Activated CD8-positive, alpha-beta memory T cell treated with anti-CD3 and anti-CD28 coated beads for 1 hour (primary cell): ENCODE measurements at places on chromosomes 2 and 18.
A peak's percentile ranks its signal among the peaks of the same experiment; 100 is the strongest.

DNA sequence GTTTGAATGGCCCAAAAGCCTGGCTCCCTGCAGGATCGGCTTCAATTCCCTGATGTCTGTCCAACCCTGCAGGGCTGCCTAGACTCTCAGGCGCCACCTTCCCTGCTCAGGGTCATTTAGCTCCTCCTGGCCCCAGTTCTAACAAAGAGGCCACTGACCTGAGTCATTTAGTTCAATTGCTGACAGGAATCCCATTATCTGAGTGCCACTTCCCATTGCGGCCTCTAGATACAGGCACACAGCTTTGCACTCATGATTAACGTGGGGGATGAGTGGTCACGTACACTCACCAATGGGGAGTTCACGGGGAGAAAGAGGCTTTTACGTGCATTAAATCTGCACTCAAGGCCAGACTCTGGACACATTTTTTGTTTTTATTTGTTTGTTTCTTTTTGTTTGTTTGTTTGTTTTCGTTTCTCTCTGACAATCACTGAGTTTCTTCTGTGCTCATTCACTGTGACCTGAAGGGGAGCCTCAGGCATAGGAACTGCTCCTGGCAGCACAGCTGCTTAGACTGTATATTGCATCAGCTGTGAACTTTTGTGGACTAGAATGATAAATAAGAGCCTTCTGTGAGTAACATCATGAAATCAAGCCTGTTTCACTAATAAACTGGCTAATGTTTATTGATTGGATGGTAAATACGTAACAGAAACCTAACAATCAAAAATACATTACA is 118.9 kb upstream of the CTNNA2 start:
- no peak for DNase-seq

- DNase-seq = no peak
Observed at GRCh38 chr2:85548608-85548900, 9.6 kb downstream of the MAT2A start.

- no peak for DNase-seq
Observed at GRCh38 chr2:65727816-65728215, 295.4 kb upstream of the SPRED2 start.

GRCh38 chr18:62030091-62030985 is 137.5 kb upstream of the RNF152 start:
- no peak for DNase-seq

DNA sequence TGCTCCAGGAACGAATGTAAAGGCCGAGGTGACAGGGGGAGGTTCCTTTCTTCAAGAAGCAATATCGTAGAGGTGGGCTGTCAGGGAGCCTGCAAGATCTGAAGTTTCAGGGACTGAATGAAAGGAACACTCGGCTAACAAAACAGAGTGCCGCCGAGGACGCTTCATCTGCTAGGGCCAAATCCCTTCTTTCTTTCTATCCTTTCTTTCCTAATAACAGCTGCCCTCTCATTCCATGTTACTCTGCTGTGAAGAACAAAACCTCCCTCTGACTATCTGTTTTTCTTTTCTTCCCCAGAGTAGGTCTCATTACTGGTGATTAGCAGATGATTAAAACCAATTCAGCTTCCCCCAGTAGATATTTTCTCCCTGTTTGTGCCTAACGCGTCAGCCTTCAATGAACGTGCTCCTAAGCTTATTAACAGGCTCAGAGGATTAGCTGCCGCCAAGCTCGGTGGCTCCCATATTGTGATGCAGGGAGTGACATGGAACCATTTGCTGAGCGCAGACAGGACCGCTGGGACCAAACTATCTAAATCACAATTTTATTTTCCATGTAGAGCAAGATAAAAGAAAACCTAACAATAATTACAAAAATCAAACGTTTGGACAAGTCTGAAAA is 414.6 kb downstream of the TMEM182 start:
- no peak for DNase-seq

GRCh38 chr2:98936353-98937351 is 627 bp upstream of the CRACDL start:
- DNase-seq = no peak

DNA sequence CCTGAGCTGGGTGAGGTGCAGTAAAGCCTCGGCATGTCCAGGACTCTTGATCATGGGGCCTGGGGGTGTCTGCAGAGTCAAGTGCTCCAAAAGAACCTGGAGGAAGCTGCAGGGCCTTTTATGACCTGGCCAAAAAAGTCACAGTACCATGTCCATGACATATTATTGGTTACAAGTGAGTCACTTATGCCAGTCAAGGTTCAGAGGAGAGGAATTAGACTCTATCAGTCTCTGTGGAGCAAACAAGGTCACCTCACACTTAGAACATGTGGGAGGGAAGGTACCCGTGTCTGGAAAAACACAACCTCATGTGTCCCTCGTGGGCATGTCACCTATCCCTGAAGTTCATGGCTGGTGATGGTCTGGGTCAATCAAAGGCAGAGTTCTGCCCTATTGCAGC is 465.7 kb downstream of the FBXO15 start:
- no peak for DNase-seq

DNA sequence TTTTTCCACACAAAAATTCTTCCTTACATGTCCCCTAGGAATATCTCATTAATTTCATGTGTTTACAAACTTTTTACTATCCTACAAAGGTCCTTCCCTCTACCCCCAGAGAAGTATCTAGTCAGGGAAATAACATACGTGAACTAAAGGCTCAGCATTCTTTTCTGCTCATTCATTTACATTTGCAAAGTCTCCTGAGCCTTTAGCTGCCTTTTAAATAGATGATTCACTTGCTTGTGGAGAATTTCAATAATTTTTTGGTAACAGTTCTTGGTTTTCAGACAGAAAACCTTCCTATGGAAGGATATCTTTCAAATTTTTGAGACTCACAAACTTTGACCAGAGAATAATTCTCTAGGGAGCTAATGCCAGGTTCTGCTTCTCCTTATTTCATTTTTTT is 81.5 kb upstream of the RMDN2 start:
- no peak for DNase-seq

- DNase-seq = no peak
Observed at GRCh38 chr2:106886916-106887758, 1.2 kb upstream of the ST6GAL2 start.

DNA sequence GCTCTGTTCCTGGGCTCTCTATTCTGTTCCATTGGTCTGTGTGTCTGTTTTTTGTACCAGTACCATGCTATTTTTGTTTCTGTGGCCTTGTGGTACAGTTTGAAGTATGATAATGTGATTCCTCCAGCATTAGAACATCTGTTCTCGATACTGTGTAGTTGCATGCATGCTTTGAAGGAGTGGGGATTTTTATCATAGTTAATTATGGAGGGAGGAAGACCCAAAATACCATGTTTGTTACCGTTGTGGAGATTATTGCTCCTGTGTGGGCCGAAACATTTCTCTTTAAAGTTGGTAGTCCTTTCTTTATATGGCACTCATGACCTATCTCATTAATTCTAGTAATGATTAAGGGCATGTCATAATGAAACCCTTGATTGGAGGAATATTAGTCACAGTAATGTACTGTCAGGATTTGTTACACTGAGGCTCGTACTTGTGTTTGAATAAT is 87.6 kb downstream of the TTC27 start:
- no peak for DNase-seq

DNA sequence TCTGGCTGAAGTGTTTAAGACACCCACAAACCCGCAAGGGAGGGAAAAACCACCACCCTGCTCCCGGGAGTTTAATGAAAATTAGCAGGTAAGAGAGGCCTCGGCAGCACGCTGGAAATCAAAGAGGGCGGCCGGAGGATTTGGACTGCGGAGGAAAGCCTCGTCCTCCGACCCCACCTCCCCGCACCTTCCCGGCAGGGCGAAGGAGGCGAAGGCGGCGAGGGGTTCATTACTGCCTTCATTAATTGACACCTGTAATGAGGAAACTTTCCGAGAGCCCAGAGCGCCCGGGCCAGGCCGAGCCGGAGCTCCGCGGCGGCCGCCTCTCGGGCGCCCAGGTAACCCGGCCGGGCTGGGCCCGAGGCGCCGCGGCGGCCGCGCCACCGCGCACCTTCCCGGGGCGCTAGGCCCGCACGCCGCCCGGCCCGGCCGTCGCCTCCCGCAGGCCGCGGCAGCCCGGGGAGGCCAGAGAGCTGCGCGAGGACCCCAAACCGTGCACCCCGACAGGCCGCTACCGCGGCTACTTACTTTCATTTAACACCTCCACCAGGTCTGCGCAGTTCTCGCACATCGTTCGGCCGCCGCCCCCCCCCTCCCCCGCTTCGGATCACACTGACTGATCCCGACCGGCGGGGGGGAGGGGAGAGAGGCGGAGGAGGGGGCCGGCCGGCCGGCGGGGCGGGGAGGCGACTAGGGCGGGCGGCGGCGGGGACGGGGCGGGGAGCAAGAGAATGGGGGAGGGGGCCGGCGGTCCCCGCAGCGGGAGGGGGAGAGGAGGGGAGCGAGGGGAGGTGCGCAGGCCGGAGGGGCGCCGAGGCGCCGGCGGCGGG is 550 bp downstream of the USP34 start:
- peak; percentile 57 for DNase-seq

- no peak for DNase-seq
Observed at GRCh38 chr2:183248866-183249567, 124.8 kb downstream of the NUP35 start.

DNA sequence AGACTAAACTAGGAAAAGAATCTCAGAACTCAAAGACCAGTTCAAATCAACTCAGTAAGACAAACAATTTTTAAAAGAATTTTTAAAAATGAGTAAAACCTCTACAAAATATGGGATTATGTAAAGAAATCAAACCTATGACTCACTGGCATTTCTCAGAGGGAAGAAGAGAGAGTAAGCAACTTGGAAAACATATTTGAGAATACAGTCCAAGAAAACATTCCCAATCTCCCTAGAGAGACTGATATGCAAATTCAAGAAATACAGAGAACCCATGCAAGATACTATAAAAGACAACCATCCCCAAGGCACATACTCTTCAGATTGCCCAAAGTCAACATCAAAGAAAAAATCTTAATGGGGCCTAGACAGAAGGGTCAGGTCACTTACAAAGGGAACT is 162.7 kb downstream of the WDPCP start:
- DNase-seq = no peak

DNA sequence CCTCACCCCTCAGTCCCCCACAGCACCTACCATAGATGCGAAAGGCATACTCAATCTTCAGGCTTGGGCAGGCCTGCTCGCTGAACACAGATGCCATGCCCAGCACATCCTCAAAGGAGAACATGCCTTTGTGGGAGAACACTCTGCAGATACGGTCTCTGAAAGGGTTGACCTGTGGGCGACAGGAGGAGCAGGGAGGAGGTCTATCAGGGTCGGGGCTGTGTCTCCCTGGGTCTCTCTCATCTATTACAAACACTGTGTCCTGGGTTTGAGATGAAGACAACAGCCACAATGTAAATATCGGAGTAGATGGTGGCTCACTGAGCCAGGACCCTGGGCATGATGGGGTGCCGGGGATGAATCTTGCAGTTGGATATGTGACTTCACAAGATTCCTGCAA is 46.0 kb downstream of the CIB4 start:
- DNase-seq = no peak

- DNase-seq = no peak
Observed at GRCh38 chr2:132943829-132944228, 273.8 kb upstream of the LYPD1 start.

GRCh38 chr2:98308068-98308467 is 38.2 kb upstream of the CNGA3 start:
- DNase-seq = no peak

DNA sequence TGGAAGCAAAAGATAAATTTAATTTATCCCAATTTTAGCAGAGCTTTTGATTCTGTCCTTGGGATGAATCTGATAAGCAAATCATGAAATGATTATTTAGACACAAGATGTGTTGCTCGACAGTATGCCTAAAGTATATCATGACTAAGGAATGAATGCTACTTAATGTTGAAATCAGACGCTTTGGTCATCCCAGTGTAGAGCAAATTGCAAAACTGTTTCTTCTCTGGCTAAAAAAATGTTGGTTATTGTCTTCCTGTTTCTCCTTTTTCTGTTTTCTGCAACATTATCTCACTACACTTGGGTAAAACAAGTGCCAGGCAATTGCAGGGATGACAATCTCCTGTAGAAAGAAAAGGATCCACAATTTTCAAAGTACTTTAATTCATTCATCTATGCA is 66.4 kb downstream of the BABAM2 start:
- DNase-seq = no peak

GRCh38 chr2:158745067-158745865 is 49.9 kb upstream of the DAPL1 start:
- no peak for DNase-seq

DNA sequence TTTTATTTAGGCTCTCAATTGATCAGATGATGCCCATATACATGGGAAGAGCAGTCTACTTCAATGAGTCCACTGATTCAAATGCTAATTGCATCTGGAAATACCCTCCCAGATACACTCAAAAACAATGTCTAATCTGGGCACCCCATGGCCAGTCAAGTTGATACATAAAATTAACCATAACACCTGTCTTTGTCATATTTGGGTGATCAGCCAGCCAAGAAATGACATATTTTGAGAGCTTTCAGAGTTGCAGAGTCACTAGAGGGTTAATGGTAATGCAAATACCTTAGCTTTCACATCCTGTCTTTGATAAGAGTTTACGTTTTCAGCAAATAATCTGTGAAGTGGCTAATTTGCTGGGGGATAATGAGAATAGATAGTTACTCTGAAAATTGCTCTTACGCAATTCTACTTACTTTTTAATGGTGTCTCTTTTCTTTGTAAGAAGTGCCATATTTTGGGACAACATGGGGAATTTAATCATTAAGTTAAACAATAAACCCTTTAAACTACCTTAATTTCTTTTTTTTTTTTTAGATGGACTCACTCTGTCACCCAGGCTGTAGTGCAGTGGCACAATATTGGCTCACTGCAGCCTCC is 49.1 kb downstream of the CCDC195 start:
- no peak for DNase-seq

DNA sequence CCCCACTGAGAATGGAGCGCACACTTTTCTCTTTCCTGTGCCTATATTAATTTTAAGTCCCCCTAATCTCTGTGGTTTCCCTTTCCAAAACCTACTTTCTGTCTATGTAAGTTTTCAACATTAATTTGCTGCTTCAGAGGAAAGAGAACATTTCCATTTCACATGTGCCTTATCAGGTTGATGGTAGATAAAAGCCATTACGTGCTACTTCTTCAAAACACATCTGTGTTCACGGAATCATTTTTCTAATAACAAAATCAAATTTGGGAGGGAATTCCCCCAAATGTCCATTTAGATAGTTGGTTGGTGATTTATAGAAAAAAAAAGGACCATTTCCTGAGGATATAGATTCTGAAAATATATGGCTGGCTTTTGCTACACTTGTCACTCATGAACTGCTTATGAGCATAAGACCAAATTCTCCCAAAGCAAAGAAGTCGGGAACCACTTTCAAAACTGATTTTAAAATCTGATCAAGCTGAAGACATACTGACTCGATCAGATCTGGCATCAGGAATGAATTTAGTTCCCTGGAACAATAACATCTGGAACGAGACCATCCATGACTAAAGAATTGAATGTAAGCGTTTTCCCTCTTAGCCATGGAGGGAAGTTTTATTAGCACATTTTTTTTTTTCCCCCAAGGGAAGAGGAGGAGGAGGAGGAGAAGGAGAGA is 8.2 kb downstream of the PTGR3 start:
- DNase-seq = no peak

DNA sequence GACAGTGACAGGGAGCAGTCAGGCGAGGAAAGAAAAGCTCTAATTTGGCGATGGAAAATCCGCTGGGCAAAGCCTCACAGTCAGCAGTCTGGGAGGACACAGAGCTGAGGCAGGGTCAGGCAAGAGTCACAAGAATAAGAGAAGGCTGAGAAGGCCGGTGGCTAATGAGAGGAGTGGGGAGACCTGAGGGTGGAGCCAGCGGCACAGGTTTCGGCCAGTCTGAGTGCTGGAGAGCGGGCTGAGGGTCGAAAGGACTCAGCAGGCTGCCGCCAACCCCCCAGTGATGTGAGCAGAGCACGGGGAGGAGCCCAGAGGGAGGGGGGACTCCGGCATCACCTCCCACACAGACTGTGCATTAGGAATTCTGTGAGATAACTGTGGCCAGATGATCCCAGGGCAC is 500.6 kb upstream of the MYT1L start:
- no peak for DNase-seq
